ENCODE measurements at places on chromosomes 16 and 17.

- DNase-seq, result no peak
Measured at GRCh38 chr16:25553711-25554436, 137.9 kb upstream of the HS3ST4 start.

DNA sequence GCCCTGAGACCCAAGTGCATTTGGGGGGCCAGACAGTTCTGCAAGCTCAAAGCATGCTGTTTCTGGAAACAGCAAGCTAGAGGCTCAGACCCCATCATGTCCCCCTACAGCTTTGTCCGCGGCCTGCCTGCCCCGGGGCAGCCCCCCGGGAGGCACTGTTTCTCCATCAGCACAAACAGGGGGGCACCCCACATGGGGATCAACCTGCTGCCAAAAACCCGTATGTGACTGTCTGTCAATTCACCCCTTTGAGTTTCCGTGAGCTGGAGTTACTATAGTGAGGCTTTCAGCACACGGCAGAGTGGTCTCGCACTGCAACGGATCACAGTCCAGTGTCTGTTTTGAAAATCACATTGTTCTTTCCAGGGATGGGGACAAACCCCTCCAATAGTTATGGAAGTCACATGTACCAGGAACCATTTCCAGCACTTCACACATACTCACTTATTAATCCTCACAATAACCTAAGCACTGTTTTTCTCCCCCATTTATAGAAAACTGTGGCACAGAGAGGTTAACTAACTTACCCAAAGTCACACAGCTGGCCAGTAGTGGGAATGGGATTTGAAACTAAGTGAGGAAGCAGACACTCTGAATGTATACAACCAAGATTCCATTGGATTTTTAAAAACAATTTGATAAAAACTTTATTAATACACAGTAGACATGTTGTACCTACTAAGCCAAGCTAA lies 269.0 kb downstream of the C16orf95 start:
- DNase-seq, result no peak

DNA sequence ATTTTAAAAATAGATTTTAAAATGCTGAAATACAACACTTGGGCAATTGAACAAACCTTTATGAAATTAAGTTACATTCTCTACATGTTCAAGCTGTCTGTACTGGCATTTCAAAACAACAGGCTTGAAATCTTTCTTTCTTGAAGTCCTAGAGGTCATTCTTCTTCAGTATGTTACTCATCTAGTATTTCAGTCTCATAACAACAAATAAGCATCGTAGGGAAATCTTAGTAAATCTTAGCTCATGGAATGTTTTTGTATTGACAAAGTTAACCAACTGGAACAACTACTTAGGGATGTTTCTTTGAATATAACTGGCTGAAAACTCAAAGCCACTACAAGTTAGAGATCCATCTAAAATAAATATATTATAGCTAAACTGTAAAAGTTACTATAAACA lies 96.6 kb downstream of the KIF2B start:
- DNase-seq, result no peak

GRCh38 chr17:5592382-5592781 lies 8.1 kb upstream of the NLRP1 start:
- no peak for DNase-seq

DNA sequence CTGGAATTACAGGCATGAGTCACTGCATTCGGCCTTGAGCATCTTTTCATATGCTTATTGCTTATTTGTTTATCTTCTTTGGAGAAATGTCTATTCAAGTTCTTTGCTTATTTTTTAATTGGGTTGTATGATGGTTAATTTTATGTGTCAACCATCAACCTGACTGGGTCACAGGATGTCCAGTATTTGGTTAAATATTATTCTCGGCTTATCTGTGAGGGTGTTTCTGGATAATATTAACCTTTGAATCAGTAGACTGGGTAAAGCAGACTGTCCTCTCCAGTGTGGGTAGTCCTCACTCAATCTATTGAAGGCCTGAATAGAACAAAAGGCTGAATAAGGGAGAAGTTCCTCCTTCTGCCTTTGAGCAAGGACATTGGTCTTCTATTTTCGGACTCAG lies 142.0 kb downstream of the SSH2 start:
- DNase-seq, result no peak

DNA sequence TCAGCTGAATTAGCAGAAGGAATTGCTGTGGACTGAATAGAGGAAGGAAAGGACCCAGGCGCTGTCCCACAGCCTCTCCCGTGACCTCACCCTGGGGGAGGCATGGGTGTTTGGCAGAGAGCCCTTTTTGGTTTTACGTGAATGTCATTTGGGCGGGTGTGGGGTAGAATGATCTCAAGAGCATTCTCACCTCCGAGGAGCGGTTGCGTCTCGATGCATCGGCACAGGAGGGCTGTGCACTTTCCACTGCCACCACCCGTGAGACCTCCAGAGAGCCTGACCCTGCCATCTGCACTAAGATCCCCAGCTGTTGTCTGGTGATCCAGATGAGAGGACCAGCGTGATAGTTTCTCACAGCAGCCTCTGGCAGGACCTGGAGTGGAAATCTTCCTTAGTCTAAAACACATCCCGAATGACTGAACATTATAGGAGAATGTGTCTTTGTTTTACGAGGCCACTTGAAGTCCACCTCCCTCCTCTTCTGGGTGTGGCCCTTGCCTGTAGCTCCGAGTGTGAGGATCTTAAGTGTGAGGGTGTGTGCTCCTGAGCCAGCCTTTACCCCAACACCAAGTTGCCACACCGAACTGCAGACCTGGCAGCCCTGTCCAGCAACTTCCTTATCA lies 29.3 kb downstream of the FOXK2 start:
- DNase-seq, result no peak

- no peak for DNase-seq
Measured at GRCh38 chr17:67635681-67636080, 82.1 kb upstream of the NOL11 start.

DNA sequence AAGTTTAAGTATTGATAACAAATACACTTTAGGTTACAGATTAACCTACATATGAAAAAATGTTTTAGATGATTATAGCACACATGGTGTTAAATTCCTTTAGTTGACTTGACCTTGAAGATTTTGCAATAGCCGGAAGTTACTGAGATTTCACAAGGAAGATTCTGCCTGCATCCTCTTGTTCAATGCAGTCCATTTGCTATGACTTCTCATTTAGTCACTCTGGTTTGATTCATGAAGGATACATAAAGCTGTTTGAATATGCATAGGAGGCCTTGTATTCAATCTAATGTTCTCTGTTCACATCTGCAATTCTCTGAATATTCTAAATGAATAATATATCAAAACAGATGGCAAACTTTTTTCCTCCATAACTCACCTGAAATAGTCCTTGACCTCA lies 870.2 kb upstream of the GOT2 start:
- DNase-seq, result no peak

DNA sequence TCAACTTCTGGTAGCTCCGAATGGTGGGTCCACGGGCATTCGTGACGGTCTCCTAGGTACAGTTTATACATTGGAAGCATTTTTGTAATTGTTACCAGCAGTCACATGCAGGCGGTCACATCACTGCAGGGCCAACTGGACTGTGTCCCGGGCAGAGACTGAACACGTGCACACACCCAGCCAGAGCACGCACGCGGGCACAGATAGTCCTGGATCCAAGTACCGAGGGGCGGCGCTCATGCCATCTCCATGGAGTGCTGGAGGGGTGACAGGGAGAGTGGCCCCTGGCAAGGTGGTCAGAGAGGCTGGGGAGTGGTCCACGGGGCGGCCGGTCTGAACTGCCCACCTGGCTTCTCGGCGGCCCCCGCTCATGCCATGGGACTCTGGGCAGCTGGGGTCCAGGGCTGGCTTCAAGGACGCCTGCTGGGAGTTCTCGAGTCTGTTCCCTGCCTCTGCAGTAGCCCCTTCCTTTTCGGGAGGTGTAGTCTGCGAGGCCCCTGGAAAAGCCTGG lies 34.2 kb downstream of the BAIAP2 start:
- no peak for DNase-seq

DNA sequence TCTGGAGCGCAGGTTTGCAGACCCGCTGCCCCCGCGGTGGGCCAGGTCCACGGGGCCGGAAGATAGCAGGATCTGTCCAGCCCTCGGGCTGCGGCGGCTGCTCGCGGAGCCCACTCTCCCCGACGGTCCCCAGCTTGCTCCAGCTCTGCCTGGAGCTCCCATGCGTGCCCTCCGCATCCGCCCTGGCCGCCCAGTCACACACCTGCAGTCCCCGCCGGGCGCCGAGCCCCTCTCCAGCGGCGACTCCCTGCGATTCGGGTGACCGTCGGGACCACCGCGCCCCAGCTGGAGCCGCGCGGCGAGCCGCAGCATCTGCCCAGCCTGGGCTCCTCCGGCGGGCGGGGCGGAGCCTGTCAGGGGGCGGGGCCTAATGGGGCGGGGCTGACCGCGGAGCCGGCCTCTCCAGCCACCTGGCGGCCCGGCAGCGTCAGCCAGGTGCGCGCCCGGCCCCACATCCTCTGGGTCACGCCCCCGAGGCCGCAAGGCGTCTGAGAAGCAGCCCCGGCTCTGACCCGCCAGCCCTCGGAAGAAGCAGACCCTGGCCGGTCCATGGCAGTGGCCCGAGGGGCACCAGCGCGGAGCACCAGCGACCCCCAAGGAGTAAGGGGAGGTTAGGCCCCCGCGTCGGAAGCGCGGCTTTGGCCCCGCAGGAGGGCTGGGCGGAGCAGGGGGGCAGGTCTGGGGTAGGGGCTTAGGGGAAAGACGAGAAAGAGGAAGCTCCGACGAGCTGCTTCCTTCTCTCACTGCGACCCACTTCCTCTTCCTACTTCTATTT lies at the start of gene PIK3R5:
TSS of gene PIK3R5 (minus strand) at position 314 of the 775 bp plus-strand sequence. CDS start 54,213 bp downstream, outside the sequence.
- DNase-seq, result peak; percentile 79

GRCh38 chr16:27999687-28000086 lies 63.8 kb downstream of the GSG1L start:
- no peak for DNase-seq

- DNase-seq, result no peak
Measured at GRCh38 chr17:31568539-31568938, 177.1 kb downstream of the RAB11FIP4 start.

- no peak for DNase-seq
Measured at GRCh38 chr17:58421711-58422110, 4.4 kb upstream of the RNF43 start.

- no peak for DNase-seq
Measured at GRCh38 chr17:29585080-29585751, 4.2 kb downstream of the GIT1 start.

GRCh38 chr16:20784204-20784603 lies 20.4 kb downstream of the ACSM3 start:
- no peak for DNase-seq

All from activated CD4-positive, alpha-beta T cell treated with anti-CD3 and anti-CD28 coated beads, Interleukin-2, amount 50 U/mL, for 4 hours (primary cell).